T-helper 2 cell treated with Interferon-gamma antibody and Interleukin-4, amounts not matched to agents 5 μg/mL and 100 μg/mL, for 36 hours (primary cell): ENCODE measurements at places on chromosomes 7 and 10.

DNA sequence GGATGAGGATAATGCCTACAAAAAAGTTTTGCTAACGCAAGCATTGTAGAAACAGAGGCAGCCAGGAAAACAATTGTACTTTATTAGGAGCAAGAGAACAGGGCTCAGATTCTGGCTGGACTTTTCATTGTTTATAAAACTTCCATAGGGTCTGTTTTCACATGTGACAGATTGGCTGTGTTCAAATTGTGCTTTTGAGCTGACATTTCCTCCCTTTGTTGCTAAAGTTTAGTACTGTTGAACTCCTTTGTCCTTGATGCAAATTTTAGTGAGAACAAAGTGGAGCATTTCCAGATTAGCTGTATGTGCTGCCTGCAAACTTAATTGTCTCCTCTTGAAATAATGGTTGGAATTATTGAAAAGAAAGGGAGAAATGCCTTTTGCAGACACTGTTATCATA is 221.0 kb upstream of the FZD1 start:
- H3K27me3 ChIP-seq: peaks cover 2% of the 10 kb centered on the region
- no peak overlapping the region for H3K4me3 ChIP-seq
- DNase-seq: no peak
- H3K27ac ChIP-seq: no peak overlapping the region
- H3K4me1 ChIP-seq: no peaks in the 10 kb centered on the region

DNA sequence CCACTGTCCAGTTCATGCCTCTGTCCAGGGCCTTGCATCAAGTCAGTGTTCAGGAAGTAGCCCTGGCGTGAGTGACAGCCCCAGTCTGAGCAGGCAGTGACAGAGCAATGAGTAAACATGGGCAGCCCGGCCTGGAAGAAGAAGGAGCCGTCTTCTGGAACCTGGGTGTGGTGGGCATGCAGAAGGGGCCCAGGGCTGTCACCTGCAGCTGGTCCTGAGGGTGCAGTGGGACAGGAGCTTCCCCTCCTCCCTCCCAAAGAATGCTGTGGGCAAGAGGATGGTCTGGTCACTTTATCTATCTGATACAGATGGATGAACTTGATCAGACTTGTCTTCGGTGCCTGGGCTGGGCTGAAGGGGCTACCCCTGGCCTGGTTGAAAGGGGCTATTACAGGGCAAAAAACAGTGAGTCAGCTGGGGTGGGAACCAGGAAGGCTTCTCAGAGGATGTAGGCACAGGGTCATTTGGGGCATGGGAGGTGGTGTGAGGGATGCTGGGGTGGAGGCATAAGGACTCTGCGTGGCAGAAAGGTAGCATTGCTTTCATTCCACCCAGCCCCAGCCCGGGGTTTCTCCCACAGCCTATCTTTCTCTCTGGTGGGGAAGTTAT is 42.7 kb upstream of the PPIF start:
- DNase-seq: no peak
- H3K27ac ChIP-seq: no peak overlapping the region
- no peaks in the 10 kb centered on the region for H3K27me3 ChIP-seq
- peaks cover 51% of the 10 kb centered on the region for H3K36me3 ChIP-seq

GRCh38 chr7:102106625-102107024 is 180.0 kb upstream of the SH2B2 start:
- no peak overlapping the region for H3K4me3 ChIP-seq
- no peaks in the 10 kb centered on the region for H3K4me1 ChIP-seq
- peaks cover 3% of the 10 kb centered on the region for H3K36me3 ChIP-seq
- no peak for DNase-seq

GRCh38 chr10:69807696-69808095 is 6.0 kb downstream of the COL13A1 start:
- H3K4me1 ChIP-seq: no peaks in the 10 kb centered on the region
- DNase-seq: no peak
- no peak overlapping the region for H3K4me3 ChIP-seq
- H3K36me3 ChIP-seq: no peaks in the 10 kb centered on the region
- H3K27ac ChIP-seq: no peak overlapping the region
- peaks cover 29% of the 10 kb centered on the region for H3K27me3 ChIP-seq

DNA sequence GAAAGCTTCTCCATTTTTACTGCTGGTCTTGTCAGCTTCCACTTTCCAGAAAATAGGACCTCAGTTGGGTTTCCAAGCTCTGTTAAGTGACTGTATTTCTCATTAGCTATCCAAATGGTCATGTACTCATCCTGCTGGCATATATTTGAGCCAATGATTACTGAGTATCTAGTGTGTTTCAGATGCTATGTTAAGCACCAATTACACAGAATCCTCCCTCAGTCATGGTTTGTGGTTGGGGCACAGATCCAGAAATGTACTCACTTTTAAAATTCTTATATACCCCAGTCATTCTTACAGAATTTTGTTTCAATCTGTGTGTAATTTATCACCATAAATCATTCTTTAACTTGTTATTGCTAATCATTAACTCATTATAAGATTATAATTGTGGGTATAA is 362.3 kb upstream of the MTPN start:
- no peak overlapping the region for H3K4me3 ChIP-seq
- no peak overlapping the region for H3K27ac ChIP-seq
- H3K27me3 ChIP-seq: no peaks in the 10 kb centered on the region
- no peaks in the 10 kb centered on the region for H3K4me1 ChIP-seq

GRCh38 chr7:27961255-27961654 is 219.3 kb downstream of the JAZF1 start:
- H3K4me1 ChIP-seq: no peaks in the 10 kb centered on the region
- H3K36me3 ChIP-seq: no peaks in the 10 kb centered on the region
- no peak overlapping the region for H3K27ac ChIP-seq
- peaks cover 51% of the 10 kb centered on the region for H3K27me3 ChIP-seq

- no peak overlapping the region for H3K27ac ChIP-seq
- peaks cover 14% of the 10 kb centered on the region for H3K27me3 ChIP-seq
- H3K36me3 ChIP-seq: no peaks in the 10 kb centered on the region
- no peaks in the 10 kb centered on the region for H3K4me1 ChIP-seq
Measured at GRCh38 chr10:16870331-16870730, 53.1 kb upstream of the RSU1 start.

- no peak overlapping the region for H3K4me3 ChIP-seq
- DNase-seq: peak; percentile 38
- peaks cover 2% of the 10 kb centered on the region for H3K27me3 ChIP-seq
- H3K27ac ChIP-seq: peak overlapping the region; percentile 37
- H3K36me3 ChIP-seq: no peaks in the 10 kb centered on the region
Measured at GRCh38 chr7:159017741-159018140, 126.9 kb downstream of the VIPR2 start.

DNA sequence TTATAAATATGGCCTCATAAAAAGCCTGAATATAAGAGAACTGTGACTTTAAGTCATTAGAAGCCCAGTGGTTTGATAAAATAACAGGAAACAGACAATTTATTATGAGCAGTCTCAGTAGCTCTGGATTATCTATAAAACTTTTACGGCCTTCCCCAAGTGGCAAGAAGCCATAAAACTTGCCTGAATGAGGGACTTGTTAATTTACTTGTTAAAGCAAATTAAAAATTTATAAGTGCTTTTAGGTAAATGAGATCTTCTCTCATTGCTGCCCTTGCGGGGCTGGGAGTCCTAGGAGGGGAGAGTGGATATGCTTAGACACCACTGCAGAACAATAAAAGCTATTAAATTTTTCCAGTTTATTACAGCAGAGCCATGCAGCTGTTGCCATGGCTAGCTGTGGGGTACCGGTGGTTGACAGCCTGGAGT is 499.9 kb downstream of the AUTS2 start:
- H3K4me3 ChIP-seq: no peak overlapping the region
- DNase-seq: no peak
- H3K27ac ChIP-seq: no peak overlapping the region
- H3K4me1 ChIP-seq: no peaks in the 10 kb centered on the region

- peaks cover 28% of the 10 kb centered on the region for H3K27me3 ChIP-seq
- H3K4me1 ChIP-seq: peaks cover 3% of the 10 kb centered on the region
- no peaks in the 10 kb centered on the region for H3K36me3 ChIP-seq
Measured at GRCh38 chr7:90250601-90251303, 5.8 kb downstream of the CFAP69 start.

GRCh38 chr10:121591186-121591585 is 7.1 kb downstream of the FGFR2 start:
- H3K27me3 ChIP-seq: peaks cover 26% of the 10 kb centered on the region
- no peaks in the 10 kb centered on the region for H3K36me3 ChIP-seq
- no peak for DNase-seq
- H3K27ac ChIP-seq: no peak overlapping the region

DNA sequence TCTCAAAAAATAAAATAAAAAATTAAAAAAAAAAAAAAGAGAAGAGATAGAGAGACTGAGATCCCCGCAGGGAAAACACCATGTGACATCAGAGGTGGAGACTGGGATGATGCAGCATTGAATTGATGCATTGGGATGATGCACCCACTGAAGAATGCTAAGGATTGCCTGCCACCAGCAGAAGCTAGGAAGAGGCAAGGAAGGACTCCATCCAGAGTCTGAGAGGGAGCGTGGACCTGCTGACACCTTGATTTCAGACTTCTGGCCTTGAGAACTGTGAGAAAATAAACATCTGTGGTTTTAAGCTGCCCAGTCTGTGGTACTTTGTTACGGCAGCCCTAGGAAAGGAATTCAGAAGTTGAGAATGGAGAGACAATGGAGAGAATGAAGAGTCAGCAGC is 89.8 kb upstream of the PRPS1L1 start:
- H3K4me1 ChIP-seq: no peaks in the 10 kb centered on the region
- H3K27ac ChIP-seq: no peak overlapping the region
- no peak for DNase-seq
- no peaks in the 10 kb centered on the region for H3K36me3 ChIP-seq
- H3K27me3 ChIP-seq: no peaks in the 10 kb centered on the region
- no peak overlapping the region for H3K4me3 ChIP-seq

- no peaks in the 10 kb centered on the region for H3K27me3 ChIP-seq
- H3K4me3 ChIP-seq: no peak overlapping the region
- no peak overlapping the region for H3K27ac ChIP-seq
- H3K4me1 ChIP-seq: no peaks in the 10 kb centered on the region
Measured at GRCh38 chr10:82750538-82750937, 875.5 kb downstream of the NRG3 start.
